ENCODE measurements at places on chromosomes 3 and 15. TPM values are rescaled to one million over a fixed set of nuclear protein-coding genes. Genes with fewer than 3 reads are reported as not detected.

The CFAP92 gene
- total RNA-seq = 0.30 TPM

The CERS3 gene
- 25.6 TPM for total RNA-seq

The GLDN gene
- total RNA-seq = 14.4 TPM

The ELL3 gene
- total RNA-seq = 14.2 TPM

The ACTR8 gene
- 27.7 TPM for total RNA-seq

The MME gene
- 55.5 TPM for total RNA-seq

The ERICH6 gene
- not detected for total RNA-seq

The VILL gene
- 15.4 TPM for total RNA-seq

The PARP15 gene
- total RNA-seq = 0.99 TPM

The DNAJA4 gene
- total RNA-seq = 26.8 TPM

The C2CD4B gene
- 7.9 TPM for total RNA-seq

The CADPS gene
- total RNA-seq = 2.4 TPM
